Left cardiac atrium (tissue), 4 donors: ENCODE measurements at places on chromosomes 5 and 9.

GRCh38 chr9:6086006-6086655 is 70.7 kb upstream of the RANBP6 start:
- no peak for DNase-seq

DNA sequence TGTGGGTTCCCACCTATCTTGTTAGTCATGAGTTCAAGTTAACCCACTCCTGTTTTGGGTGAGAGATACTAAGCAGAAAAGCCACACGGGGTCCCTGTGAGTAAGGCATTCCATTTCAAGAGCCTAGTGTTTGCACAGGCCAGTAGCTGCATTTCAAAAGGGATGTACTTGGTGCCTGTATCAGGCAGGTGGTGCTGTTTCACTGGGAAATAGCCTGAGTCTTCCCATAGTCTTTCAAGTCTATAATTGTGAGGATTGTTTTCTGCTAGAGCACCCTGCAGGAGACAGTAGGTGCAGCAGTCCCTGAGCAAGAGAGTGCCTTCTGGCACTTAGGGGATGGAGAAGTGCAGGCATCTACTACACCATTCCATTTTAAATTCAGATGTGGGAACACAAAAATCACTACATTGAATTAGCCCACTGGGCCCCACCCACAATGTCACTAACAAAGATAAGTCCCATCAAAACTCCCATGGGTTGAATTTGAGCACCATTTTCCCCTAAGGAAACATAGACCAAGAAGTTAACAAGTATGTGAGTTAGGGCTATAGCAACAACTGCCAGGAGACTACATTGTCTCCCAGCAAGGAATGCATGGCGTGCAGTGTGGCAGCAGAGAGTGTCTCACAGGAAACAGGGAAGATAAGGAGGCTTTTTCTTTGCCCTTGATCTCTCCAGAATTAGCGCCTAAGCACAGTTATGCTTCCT is 263.2 kb downstream of the COX7C start:
- DNase-seq: peak; percentile 34

- no peak for DNase-seq
These were observed 431.2 kb downstream of the CSNK1G3 start for GRCh38 chr5:123943151-123943550.

DNA sequence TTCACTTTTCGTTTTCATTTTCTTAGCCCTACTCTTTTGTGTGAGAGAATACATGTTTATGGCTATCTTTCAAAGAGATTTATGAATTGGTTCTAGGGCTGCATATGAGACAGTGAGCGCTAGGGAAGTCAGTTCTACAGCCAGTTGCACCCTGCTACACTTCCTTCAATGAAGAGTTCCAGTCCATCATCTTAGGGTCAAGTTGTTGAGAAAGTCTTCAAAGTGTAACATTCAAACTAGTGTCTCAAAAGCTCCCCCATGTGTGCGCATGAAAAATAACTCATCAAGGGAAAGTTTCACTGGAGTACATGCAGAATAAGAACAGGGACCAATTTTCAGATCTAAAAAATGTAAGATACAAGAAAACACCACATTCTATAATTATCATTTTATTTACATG is 317.2 kb downstream of the DEPDC1B start:
- no peak for DNase-seq

DNA sequence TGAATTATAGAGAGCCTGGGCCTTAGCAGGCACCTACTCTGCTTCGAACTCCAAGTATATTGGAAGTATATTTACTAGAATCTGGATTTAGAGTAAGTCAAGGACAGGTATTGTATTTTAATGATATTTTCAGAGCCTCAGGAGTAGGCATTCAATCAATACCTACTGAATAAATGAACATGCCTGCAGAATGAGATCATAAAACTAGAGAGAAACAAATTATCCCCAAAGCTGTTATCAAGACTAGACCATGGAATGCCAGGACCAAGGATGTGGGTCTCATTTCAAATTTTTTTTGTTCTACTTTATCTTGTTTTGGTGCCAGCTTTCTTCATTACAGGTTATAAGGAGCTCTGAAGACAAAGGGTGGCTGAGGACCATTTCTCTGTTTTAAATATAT is 66.0 kb downstream of the GDNF start:
- DNase-seq: no peak

DNA sequence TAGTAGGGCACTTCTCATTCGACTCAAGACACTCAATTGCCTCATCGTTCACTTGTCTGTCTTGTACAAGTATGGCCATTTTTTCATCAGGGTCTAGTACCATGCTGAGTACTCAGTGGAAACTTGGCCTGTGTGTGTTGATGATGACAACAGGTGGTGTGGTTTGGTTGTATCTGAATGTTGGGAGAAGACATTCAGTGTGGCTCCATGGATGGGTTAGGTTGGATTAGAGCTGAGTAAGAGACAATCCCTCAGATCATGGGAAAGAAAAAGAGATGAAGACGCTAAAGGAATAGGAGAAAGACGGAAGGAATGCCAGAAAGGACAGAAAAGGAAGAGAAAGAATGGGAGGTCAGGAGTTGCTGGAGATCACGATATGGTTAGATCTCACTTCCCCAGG is 17.0 kb downstream of the PCDH1 start:
- no peak for DNase-seq

- peak; percentile 73 for DNase-seq
These were observed 37.2 kb upstream of the COL15A1 start for GRCh38 chr9:98906273-98907040.

GRCh38 chr5:120872297-120872696 is 408.2 kb downstream of the PRR16 start:
- no peak for DNase-seq

DNA sequence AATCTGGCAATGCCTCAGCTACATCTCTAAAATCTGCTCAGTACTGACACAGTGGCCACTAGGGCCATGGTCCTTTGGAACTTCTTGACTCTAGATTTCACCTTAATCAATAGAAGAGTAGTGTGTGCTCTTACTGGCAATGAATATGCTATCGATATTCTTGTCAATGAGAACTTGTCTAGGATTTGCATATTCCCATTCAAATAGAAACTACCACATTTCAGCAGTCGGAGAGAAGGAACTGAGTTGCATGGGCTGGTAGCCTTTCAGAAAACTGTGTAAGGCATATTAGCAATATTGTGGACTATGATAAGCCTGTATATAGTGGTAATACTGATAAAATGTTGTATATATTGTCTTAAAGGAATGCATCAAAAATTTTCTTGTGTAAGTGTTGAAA is 45.3 kb upstream of the NAA35 start:
- no peak for DNase-seq

DNA sequence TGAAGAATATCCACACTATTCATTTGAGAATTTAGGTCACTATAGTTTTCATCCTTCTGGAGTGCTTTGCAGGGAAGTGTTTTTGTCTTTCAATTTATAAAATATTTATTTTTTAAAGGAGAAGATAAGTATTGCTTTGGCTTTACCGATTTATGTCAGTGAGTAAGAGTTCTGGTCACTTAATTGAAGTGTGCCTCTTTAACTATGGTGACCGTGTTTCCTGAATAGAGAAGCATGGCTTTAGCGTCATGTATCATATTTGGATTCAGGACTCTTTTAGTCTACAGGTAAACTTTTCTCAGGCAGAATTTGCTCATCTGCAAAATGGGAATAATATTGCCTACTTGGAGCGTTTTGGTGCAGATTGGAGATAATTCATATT is 902 bp downstream of the BDP1 start:
- DNase-seq: no peak

GRCh38 chr9:91374939-91375338 is 13.2 kb upstream of the AUH start:
- no peak for DNase-seq

DNA sequence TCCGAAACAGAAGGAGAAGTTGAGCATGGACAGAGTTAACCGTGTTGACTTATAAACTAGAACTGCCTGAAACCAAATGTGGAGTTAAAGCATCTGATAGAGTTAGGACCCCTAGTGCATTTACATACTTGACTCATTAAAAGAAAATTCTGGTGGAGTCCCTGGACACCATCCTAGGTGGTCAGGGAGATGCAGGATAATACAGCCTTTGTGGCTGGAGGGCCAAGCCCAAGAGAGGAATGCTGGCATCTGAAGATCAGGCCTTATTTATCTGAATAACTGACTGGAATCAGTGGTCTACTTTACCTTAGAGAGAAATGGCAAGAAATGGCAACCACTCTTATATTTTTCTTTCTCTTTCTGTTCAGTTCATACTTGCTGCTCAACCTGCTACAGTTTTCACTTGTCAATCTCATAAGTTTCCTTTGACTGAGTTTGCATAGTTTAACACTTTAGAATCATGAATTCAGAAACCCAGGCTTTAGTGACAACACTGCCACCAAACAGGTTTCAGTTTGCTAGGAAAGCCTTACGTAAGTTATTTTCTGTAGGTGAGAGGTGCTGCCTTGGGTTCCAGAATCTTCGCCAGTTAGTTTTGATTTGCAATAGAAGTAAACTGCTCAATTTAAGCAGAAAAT is 10.2 kb downstream of the CMYA5 start:
- no peak for DNase-seq

GRCh38 chr9:15104826-15105420 is 194.7 kb upstream of the FREM1 start:
- no peak for DNase-seq

DNA sequence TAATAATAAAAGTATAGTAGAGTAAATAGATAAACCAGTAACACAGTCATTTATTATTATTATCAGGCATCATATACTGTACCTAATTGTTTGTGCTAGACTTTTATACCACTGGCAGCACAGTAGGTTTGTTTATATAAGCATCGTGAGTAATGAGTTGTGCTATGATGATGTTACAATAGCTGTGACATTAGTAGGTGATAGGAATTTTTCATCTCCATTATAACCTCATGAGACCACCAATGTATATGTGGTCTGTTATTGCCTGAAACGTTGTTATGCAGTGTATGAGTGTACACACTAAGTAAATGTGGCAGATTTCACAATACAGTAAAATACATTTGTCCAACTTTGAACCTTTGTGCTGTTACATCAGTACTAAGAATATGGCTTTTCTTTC is 72.7 kb upstream of the SPATA31D4 start:
- DNase-seq: no peak

- no peak for DNase-seq
These were observed 35.7 kb downstream of the LHX2 start for GRCh38 chr9:124047251-124047672.

- no peak for DNase-seq
These were observed 165.7 kb downstream of the TRPM6 start for GRCh38 chr9:74721696-74722660.

DNA sequence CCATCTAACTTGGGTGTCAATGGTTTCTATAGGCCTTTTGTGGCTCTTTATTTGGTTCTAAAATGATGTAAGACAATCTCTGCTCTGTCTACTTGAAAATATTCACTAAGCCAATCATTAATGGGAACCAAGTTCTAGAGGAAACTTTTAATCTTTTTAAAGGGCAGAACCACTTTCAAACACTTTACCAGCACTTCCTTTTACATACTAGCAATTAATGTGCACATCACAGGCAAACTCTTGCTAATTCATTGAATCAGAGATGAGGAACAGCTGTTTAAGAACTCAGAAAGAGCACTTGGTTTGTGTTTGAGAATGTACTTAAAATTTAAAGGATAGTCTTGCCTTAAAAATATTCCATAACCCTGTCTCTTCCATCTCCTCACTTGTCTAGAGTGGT is 83.4 kb downstream of the PAPPA start:
- DNase-seq: no peak

DNA sequence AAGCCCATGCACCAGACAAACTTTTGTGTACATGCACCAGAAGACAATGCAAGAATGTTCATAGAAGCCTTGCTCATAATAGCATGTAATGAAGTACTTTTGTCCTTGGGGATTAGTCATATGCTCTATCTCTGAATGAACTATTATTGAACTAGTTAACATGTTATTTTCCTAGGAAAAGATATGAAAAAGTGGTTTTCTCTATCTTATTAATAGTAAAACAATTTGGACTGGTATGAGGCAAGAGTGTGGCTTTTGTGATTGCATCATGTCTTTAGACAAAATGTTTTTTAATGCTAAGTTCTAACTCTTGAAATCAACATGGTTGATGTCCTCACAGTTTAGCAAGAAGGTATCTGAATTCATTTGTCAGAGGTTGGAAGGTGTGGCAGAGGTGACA is 55.7 kb upstream of the SPDL1 start:
- no peak for DNase-seq

GRCh38 chr5:41370482-41370881 is 139.9 kb downstream of the PLCXD3 start:
- DNase-seq: no peak

- no peak for DNase-seq
These were observed 49.6 kb upstream of the PTGER4 start for GRCh38 chr5:40630126-40630525.

- peak; percentile 65 for DNase-seq
These were observed 1.9 kb downstream of the SPTAN1 start for GRCh38 chr9:128554155-128554862.

DNA sequence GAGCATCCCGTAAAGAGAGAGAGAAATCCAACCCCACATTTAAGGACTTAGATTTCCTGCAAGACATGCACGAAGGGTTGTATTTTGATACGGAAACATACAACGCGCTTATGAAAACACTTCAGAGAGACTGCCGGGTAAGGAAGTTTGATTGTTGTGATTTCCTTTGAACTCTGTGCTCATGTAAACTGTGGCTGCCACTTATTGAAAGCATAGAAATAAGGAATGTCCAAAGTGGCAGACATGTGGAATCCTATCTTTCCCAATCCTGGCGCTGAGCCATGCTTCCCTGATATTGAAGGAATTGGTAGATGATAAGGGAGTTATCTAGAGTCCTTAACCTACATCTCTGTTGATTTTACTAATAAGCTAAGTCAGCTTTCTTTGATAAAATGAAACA is 119.4 kb downstream of the PRKACG start:
- peak; percentile 34 for DNase-seq

- DNase-seq: no peak
These were observed 574.7 kb upstream of the CLINT1 start for GRCh38 chr5:158433634-158434033.

GRCh38 chr5:15579193-15579990 is 79.4 kb downstream of the FBXL7 start:
- DNase-seq: no peak

- no peak for DNase-seq
These were observed 44.3 kb downstream of the TNFSF15 start for GRCh38 chr9:114761523-114761922.

- no peak for DNase-seq
These were observed 220.8 kb downstream of the MRPS30 start for GRCh38 chr5:45029553-45029952.

DNA sequence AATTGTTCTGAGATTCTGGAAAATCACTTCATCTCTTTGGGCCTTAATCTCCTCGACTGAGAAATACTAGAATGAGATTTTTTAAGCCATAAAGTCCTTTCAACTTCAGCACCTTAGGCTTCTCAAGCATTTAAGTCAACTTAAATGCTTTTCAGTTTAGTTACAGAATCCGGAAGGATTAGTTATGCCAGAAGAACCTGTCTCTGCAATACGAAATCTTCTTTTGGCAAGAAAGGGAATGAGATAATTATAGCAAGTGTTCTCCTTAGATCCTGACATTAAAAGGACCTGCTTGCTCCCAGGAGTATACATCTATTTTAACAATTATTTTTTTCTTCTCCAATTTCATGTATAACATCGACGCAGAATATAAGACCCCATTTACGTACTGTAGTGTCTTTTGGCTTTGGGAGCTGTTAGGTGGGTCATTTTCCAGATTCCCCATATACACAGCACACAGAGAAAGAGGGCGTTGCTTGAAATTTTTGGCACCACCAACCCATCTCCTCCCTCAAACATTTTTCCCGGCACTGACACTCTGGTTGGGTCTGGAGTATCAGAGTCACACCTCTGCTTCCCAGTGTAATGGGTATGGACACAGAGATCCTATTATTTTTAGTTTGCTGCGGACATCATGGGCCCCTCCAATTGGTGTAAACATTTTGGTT is 43.6 kb upstream of the CLINT1 start:
- DNase-seq: no peak
